ENCODE measurements at places on chromosomes 12 and 14. TPM values are rescaled to one million over a fixed set of nuclear protein-coding genes. Genes with fewer than 3 reads are reported as not detected.

Gene SLC41A2
- 11.1 TPM for total RNA-seq

Gene PKP2
- total RNA-seq = 0.30 TPM

DNA sequence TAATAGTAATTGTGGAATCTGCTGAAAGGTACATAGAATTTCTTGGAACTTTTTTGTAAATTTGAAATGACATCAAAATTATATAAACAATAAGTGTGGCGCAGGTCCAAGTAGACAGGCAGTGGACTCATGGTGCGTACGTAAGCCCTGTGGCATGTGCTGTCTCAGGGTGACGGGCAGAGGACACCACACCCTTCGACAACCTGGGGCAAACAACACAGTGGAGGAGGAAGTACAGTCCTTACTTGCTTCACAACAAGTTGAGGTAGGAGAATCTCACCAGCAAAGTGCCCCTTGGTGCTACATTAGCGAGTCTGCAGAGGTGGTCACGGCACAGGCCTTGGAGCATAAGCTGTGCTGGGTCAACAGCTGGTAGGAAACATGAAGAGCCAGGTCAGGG lies 180.9 kb downstream of the AEBP2 start:
- no peak overlapping the region for H3K27ac ChIP-seq
- H3K4me1 ChIP-seq = peaks cover 7% of the 10 kb centered on the region
- no peak overlapping the region for H3K4me3 ChIP-seq
- no peaks in the 10 kb centered on the region for H3K27me3 ChIP-seq
- no peaks in the 10 kb centered on the region for H3K36me3 ChIP-seq

Gene MORN3
- total RNA-seq = 2.6 TPM

DNA sequence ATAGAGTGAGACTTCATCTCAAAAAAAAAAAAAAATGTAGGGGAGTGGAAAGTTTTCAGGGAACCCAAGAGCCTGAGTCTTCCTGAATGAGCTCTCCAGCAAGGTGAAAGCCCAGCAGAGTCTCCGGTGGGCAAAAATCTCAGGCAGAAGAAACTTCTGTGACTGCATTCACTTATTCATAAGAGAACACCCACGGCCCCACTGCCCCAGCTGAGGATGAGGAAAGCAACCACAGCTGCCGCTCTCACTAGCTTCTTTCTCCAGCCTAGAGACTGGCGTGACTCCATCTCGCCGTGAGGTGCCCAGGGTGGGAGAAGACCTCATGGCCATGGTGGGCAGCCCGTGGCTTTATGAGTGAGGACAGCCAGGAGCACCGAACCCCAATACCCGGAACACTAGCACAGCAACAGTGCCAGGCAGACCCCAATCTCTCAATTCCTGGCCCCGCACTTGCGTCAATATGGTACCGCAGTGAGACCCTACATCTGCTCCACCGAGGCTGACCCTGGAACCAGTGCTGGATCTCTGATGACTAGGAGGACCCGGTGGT lies 29.7 kb upstream of the DYNC1H1 start:
- H3K4me1 ChIP-seq = peaks cover 3% of the 10 kb centered on the region
- H3K27me3 ChIP-seq = peaks cover 4% of the 10 kb centered on the region
- H3K36me3 ChIP-seq = no peaks in the 10 kb centered on the region
- no peak overlapping the region for H3K27ac ChIP-seq
- H3K4me3 ChIP-seq = no peak overlapping the region

GRCh38 chr12:53231671-53231920 lies 413 bp downstream of the RARG start:
- no peak for DNase-seq
- H3K27me3 ChIP-seq = no peaks in the 10 kb centered on the region
- peak overlapping the region; percentile 19 for H3K27ac ChIP-seq
- peak overlapping the region; percentile 58 for H3K4me3 ChIP-seq

- H3K27me3 ChIP-seq = peaks cover 14% of the 10 kb centered on the region
- peak; percentile 64 for DNase-seq
- H3K4me3 ChIP-seq = no peak overlapping the region
These were observed 116.3 kb downstream of the GLT1D1 start for GRCh38 chr12:128969480-128970055.

DNA sequence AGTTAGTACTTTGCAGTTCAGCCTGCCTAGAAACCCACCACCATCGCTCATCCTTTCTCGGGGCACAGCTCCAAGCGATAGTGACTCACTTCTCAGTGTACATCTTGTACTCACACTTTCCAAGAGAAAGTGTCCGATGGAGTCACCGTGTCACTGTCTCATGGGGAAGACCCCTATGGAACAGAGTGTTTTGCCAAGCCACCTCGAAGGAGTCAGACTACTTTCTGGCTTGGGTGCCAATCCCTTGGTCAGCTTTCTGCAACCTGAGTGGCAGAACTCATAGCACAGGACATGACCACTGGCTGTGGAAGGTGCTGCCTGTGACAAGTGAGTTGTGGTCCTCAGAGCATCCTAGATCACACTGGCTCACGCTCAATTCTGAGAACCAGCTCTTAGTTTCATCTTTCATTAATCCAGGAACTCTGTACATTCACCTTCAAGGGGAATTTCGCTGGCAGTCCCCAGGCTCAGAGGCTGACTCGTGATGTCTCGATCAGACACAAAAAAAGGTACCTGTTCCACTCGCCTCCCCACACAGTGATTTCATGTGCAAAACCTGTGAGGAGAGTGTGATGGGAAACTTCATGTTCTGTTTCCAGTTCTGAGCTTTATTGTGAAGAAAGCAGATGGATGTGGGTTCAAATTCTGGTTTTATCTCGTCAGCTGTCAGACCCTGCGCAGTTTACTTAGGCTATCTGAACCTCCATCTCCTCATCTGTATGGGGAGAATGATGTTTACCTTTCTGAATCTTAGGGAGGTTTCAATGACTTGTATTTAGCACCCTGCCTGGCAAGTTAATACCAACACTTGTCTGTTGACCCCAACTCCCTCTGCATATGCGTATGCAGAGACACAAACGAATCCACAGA lies 127.3 kb upstream of the CCND2 start:
- peak overlapping the region; percentile 94 for H3K27ac ChIP-seq
- no peaks in the 10 kb centered on the region for H3K36me3 ChIP-seq
- H3K4me1 ChIP-seq = peaks cover 85% of the 10 kb centered on the region
- peak overlapping the region; percentile 43 for H3K4me3 ChIP-seq
- DNase-seq = peak; percentile 86

DNA sequence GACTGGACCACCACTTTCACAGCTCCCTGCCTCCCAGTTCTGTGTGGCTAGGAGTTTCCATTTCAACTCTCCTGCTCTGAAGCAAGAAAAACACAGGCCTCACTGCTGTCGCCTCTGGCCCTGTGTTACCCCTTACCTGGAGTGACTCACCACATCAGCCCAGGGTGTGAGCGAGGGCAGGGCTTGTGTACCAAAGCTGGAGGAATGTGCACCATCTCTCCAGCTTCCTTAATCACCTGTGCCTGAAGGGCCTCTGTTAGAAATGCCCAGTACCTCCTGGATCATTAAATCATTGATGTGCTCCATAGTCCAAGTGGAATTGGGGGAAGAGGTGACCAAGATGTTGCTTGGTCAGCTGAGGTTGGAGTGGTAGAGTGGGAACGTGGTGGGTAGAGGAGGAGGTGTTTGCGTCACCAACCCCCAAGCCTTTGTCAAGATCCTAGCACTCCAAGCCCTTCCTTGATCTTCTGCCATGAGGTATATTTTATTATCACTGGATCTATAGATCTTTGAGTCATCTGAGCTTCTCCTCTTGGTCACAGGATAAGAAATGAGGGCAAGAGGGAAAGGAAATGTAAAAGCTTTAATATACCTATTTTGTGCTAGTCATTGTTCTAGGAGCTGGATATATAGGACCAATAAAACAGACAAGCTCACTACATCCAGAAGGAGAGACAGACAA lies 51.3 kb downstream of the SSPN start:
- H3K27me3 ChIP-seq = peaks cover 10% of the 10 kb centered on the region
- no peak overlapping the region for H3K27ac ChIP-seq
- no peak overlapping the region for H3K4me3 ChIP-seq
- no peaks in the 10 kb centered on the region for H3K4me1 ChIP-seq

Gene GLT1D1
- total RNA-seq = 0.30 TPM

DNA sequence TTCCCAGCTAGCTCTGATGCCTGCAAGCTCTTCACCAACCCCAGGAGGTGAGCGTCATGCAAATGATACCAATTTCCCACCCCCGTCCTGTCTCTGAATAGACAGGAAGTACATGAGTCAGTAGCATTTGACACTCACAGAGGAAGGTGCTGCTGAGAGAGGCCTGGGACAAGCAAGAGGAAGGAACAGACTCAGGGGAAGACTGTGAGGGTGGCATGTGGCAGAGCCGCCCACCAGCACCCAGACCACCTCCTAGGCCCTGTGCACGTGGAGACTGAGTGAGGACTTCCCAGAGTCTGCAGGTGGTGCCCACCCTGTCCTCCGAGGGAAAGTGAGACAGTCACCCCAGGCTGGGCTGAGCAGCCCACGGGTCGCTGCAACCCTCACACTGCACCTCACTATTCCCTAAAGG lies 199.5 kb upstream of the SFSWAP start:
- H3K27me3 ChIP-seq = peaks cover 3% of the 10 kb centered on the region
- H3K36me3 ChIP-seq = no peaks in the 10 kb centered on the region
- peaks cover 15% of the 10 kb centered on the region for H3K4me1 ChIP-seq
- no peak overlapping the region for H3K4me3 ChIP-seq

Gene CPNE6
- total RNA-seq = not detected

GRCh38 chr14:69013943-69014782 lies 35.1 kb upstream of the ACTN1 start:
- no peak for DNase-seq
- no peak overlapping the region for H3K4me3 ChIP-seq
- H3K27me3 ChIP-seq = no peaks in the 10 kb centered on the region
- no peak overlapping the region for H3K27ac ChIP-seq
- H3K36me3 ChIP-seq = no peaks in the 10 kb centered on the region
- H3K4me1 ChIP-seq = peaks cover 6% of the 10 kb centered on the region

GRCh38 chr12:116392061-116392460 lies 114.6 kb upstream of the MED13L start:
- H3K36me3 ChIP-seq = no peaks in the 10 kb centered on the region
- DNase-seq = no peak
- H3K4me1 ChIP-seq = peaks cover 9% of the 10 kb centered on the region
- H3K4me3 ChIP-seq = no peak overlapping the region

GRCh38 chr14:65478596-65478995 lies 66.1 kb downstream of the FUT8 start:
- H3K27me3 ChIP-seq = no peaks in the 10 kb centered on the region
- peak overlapping the region; percentile 8 for H3K27ac ChIP-seq
- H3K4me1 ChIP-seq = peaks cover 72% of the 10 kb centered on the region
- no peak overlapping the region for H3K4me3 ChIP-seq

DNA sequence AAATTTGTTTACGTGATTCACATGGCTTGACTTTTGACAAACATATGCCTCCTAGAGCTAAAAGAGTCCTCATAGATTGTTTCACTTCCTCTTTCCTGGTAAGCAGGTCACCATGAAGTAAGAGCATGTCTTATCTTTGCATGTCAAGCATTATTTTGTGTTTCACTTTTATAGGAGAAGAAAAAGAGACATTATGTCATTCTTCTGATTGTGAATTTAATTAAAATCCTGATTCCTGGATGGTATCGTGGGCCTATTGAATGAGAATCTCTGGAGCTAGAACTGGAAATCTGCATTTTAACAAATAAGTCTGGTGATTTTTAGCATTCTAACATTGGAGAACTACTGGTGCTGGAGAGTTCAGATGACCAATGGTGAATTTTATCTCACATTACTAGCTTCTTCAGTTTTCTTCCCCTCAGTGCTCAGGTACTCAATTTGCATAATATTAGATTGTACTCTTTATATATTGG lies 218.6 kb upstream of the ATP2B1 start:
- no peak overlapping the region for H3K4me3 ChIP-seq
- no peak overlapping the region for H3K27ac ChIP-seq
- peaks cover 8% of the 10 kb centered on the region for H3K4me1 ChIP-seq

- H3K4me1 ChIP-seq = no peaks in the 10 kb centered on the region
- DNase-seq = no peak
- H3K27me3 ChIP-seq = peaks cover 23% of the 10 kb centered on the region
- no peak overlapping the region for H3K27ac ChIP-seq
- H3K4me3 ChIP-seq = no peak overlapping the region
These were observed 28.2 kb downstream of the DENND5B start for GRCh38 chr12:31562594-31563328.

DNA sequence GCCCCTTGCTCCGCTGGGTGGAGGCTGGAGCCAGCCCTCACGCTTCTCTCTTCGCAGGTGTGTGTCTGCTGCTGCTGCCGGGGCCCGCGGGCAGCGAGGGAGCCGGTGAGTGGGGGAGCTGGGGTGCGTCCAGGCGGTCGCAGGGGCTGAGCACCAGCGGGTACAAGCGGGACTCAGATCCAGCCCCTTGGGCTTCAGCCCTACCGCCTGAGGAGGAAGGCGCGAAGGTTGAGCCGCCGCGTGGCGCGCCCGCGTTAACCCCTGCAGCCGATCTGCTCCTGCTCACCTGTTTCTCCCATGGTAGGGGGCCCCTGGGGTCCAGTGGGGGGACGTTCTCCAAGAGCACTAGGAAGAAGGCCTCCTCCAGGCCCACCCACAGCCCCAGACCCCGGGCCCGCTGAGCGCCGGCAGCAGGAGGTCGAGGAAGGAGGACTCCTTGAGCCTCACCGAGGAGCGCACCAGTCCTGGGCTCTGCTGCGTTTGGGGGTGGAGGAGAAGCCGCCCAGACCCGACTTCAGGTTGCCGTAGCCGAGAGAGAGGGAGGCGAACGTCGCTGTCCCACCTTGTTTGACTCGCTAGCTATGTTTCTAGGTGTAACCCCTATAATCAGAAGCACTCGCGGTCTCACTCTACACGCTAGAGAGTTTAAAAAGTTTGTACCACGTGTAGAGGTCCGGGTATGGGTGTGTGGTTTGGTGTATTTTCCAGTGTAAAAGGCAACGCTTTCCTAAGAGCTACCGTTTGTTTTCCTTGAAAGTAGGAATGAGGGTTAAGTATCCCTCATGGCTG lies 834 bp downstream of the COCH start:
- DNase-seq = peak; percentile 26
- H3K4me1 ChIP-seq = peaks cover 11% of the 10 kb centered on the region
- peak overlapping the region; percentile 66 for H3K4me3 ChIP-seq
- peaks cover 40% of the 10 kb centered on the region for H3K27me3 ChIP-seq
- no peaks in the 10 kb centered on the region for H3K36me3 ChIP-seq

- no peaks in the 10 kb centered on the region for H3K36me3 ChIP-seq
- H3K4me3 ChIP-seq = no peak overlapping the region
- H3K27me3 ChIP-seq = no peaks in the 10 kb centered on the region
- H3K27ac ChIP-seq = no peak overlapping the region
- no peaks in the 10 kb centered on the region for H3K4me1 ChIP-seq
These were observed 47.2 kb upstream of the GARIN6 start for GRCh38 chr12:99600388-99600787.

GRCh38 chr12:2318286-2318685 lies 265.5 kb downstream of the CACNA1C start:
- no peaks in the 10 kb centered on the region for H3K36me3 ChIP-seq
- H3K27me3 ChIP-seq = peaks cover 14% of the 10 kb centered on the region
- no peaks in the 10 kb centered on the region for H3K4me1 ChIP-seq
- no peak for DNase-seq
- no peak overlapping the region for H3K4me3 ChIP-seq
- no peak overlapping the region for H3K27ac ChIP-seq

DNA sequence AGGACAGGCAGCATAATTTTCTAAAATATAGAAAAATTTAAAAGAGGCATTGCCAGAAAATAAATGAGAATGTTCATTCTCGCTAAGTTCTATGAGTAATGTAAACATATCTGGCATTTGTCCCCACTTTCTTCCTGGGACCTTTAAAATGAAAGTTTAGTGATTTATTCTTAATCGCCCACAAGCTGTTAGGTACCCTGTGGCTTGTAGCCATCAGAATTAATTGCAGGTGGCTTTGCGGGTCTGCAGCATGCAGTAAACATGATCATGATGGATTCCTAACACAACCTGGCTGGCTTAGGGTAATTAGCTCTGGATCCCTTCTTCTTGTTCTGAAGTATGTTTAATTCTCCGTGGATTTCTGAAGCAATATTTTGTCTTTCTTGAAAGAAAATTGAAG lies 103.5 kb upstream of the FRMD6 start:
- H3K27ac ChIP-seq = no peak overlapping the region
- H3K36me3 ChIP-seq = no peaks in the 10 kb centered on the region
- DNase-seq = no peak

Gene NYNRIN
- 0.07 TPM for total RNA-seq

Gene FOXA1
- total RNA-seq = 0.07 TPM

Gene IQSEC3
- not detected for total RNA-seq
